ENCODE measurements at places on chromosomes 5 and 9. TPM values are rescaled to one million over a fixed set of nuclear protein-coding genes. Genes with fewer than 3 reads are reported as not detected.

DNA sequence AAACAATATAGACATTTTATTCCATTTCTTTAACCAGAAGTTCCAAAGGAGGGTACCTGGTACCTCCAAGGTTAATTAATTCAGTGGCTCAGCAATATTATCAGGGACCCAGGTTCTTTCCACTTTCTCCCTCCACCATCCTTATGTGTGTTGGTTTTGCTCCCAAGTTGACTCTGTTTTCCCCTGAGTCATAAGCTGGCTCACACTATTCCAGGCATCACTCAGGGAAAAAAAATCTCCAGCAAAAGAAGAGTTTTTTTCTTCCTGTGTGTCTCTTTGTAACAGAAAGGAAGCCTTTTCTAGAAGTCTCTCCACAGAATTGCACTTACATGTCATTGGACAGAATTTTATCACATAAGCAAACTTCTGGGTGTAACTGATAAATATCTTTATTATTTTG is 31.2 kb upstream of the GALNT10 start:
- H3K4me3 ChIP-seq = no peak overlapping the region
- no peak overlapping the region for H3K27ac ChIP-seq
- H3K4me1 ChIP-seq = no peaks in the 10 kb centered on the region
- no peaks in the 10 kb centered on the region for H3K36me3 ChIP-seq
- DNase-seq = no peak

GRCh38 chr9:134602547-134603362 is 38.8 kb upstream of the COL5A1 start:
- H3K36me3 ChIP-seq = no peaks in the 10 kb centered on the region
- no peaks in the 10 kb centered on the region for H3K4me1 ChIP-seq
- no peak overlapping the region for H3K4me3 ChIP-seq
- DNase-seq = no peak

- no peak for DNase-seq
- H3K4me3 ChIP-seq = no peak overlapping the region
These were observed 1.3 kb downstream of the SLC35D2 start for GRCh38 chr9:96382175-96382574.

GRCh38 chr5:6829150-6829784 is 116.0 kb downstream of the TENT4A start:
- H3K36me3 ChIP-seq = no peaks in the 10 kb centered on the region
- no peak overlapping the region for H3K27ac ChIP-seq
- H3K4me3 ChIP-seq = no peak overlapping the region
- H3K27me3 ChIP-seq = no peaks in the 10 kb centered on the region
- H3K4me1 ChIP-seq = peaks cover 6% of the 10 kb centered on the region
- no peak for DNase-seq

The OBP2A gene
- total RNA-seq = not detected

- no peaks in the 10 kb centered on the region for H3K36me3 ChIP-seq
- H3K4me3 ChIP-seq = no peak overlapping the region
- peaks cover 4% of the 10 kb centered on the region for H3K4me1 ChIP-seq
These were observed 224.8 kb upstream of the TBC1D2 start for GRCh38 chr9:98479967-98480847.

GRCh38 chr5:35041261-35041660 is 6.5 kb downstream of the AGXT2 start:
- no peak overlapping the region for H3K4me3 ChIP-seq
- no peaks in the 10 kb centered on the region for H3K27me3 ChIP-seq
- H3K4me1 ChIP-seq = no peaks in the 10 kb centered on the region
